ENCODE measurements at places on chromosomes 11 and 22.

GRCh38 chr11:123302751-123303195 lies 107.7 kb upstream of the CLMP start:
- no peak for DNase-seq

- DNase-seq: no peak
Measured at GRCh38 chr11:61189933-61190332, 13.4 kb upstream of the PGA3 start.

DNA sequence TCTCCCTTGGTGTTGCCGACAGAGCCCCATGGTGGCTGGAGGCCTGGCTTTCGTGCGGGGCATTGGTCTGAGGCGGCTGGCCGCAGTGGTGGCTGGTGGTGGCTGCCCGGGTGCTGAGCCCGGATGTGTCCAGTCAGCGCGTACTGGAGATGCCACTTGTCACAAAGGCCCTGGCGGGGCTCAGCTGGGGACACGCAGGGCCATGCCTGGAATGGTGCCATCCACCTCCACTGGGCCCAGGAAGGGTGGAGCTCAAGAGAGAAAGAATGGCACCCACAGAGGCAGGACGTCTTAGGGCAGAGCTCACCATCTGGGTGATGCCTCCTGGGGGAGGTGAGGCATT lies 92.5 kb downstream of the CEP164 start:
- DNase-seq: no peak

GRCh38 chr11:122897606-122898210 lies 15.1 kb downstream of the JHY start:
- DNase-seq: no peak

DNA sequence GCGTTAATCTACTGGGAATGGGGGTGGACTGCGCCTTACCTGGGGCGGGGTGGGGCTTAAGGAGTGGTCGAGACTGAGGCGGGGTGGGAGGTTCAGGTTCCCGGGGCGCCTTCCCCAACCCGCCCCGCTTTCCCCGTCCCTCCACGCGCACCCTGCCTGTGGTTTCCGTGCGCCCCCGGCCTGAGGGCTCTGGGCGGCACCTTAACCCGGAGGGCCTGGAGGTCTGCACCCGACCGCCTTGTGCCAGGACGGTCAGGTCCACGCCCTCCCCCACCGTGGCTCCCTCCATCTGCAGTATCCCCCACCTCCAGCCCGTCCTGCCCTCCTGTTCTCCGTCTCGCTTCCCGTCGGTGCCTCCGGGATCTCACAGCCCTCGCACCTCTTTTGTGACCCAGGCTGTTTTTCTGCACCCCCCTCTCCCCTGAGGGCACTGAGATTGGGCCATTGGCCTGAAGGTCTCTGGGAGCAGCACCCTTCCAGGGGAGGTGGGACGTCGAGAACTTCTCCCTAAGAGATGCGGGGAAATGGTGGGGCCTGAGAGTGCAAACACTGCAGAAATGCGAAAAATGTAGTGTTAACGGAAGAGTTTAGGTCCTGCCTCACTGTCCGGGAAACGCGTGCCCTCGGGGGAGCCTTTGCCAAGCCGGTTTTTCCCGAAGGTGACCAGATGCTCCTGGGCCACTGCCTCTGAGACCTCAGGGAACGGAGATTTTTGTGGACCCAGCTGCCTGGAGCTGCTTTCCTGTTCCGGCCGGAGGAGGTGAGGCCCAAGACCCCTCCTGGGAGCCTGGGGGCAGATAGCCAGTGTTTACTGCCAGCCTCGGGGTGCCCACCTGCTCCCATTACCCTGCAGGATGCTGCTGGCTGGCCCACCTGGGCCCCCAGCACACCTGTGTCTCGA lies 1.2 kb upstream of the ASCL2 start:
- DNase-seq: no peak

- DNase-seq: no peak
Measured at GRCh38 chr11:90100431-90100830, 14.7 kb downstream of the UBTFL1 start.

- DNase-seq: no peak
Measured at GRCh38 chr22:23237201-23237798, 57.0 kb downstream of the BCR start.

- no peak for DNase-seq
Measured at GRCh38 chr22:32218470-32218869, 13.6 kb upstream of the RFPL2 start.

GRCh38 chr22:28788601-28789000 lies 11.8 kb downstream of the XBP1 start:
- DNase-seq: no peak

DNA sequence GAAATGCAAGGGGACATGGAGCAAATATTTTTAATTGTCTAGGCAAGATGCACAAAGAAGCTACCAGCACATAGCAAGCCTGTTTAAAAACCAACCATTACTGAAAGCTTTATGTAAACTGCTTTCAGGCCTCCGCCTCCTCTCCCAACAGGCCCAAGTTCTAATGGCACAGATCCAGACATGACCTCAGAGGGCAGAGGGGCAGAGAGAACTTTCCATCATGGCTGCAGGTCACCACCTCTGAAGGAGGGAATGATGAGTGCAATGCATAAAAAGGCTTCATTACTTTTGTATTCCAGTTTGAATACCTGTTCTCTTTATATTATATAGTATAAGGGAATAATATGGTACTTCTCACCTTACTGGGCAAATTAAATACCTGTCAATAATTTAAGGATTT lies 15.2 kb downstream of the DDX17 start:
- DNase-seq: no peak

DNA sequence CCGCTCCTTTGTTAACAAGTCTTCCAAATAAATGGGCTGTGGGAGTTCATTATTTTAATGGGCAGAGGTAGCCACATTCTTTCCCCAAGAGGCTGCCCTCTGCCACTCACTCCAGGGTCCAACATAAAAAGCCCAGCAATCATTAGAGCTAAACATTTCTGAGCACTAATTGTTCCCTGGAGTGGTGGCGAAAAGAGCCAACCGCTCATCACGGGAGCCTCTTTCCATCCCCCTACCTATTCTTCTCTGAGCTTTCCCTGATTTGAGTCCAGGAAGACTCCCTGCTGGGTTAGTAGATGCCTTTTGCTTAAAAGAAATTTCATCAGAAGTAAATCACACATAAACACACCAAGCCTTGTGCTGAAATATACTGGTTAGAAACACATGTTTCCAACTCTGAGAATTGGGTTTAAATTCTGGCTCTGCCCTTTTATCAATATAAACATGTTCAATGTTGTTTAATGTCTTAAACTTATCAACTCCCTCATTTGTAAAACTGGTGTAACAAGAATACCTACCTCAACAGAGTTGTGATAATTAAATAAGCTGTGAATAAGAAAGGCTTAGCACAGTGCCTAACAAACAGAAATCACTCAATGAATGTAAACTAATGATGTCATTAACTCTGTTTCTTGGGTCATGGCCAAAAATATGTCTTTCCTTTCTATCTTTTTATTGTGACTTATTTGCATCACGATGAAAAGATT lies at the start of gene OR5A2:
Gene OR5A2, minus strand, starts transcription at position 53 of the 707 bp plus-strand sequence. CDS start 3,460 bp downstream, outside the sequence.
- DNase-seq: no peak
